Pulmonary artery endothelial cell (primary cell): ENCODE measurements at places on chromosomes 4 and X.
A peak's percentile ranks its signal among the peaks of the same experiment; 100 is the strongest.

DNA sequence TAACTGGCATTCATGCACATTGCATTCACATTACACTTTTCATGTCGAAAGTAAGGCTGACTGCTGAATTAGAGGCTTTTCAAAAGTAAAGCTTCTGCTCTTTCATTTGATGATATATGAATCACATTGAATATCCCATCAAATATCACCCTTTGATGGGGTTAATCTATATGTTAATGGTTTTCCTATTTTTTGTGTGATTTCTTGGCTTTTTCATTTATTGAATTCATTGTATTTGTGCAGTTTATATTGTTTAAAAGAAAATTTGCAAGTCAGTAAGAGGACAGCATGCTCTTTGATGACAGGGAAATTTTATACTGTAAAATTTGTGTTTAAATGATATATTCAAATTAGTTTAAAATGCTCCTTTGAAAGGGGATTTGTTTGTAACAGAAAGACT, 344.1 kb downstream of the PCDH10 start:
- DNase-seq: no peak

DNA sequence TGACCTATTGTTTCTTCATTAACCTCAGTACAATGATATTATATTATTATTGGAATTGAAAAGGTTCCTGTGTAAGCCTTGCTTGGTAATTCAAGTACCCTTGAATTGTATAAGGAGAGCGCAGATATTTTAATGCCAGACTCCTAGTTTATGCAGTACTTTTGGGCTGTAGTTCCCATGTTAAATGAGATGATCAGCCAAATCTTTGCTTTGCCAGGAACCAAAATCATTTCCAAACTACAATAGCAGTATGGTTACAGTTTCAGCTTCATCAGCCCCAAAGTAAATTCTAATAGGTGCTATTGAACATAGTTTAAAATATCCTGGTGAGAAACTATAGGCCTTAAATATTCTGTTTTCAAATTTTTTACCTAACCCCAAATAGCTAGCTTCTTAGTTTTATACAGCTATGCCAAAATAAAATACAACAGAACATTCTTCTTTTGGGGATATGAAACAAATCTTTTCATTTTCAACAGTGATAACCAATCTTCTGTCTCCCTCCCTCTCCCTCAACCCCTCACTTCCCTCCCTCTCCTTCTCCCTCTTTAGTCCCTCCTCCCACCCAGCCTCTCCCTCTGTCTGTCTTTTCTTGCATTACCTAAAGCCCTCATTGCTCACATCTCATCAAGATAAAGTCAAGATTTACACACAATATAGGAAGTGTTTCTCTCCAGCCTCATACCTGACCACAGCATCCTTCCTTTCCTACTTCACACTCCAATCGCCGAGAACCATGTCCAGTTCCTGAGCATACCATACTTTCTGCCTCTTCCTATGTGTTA, 190.1 kb downstream of the SHROOM3 start:
- DNase-seq: no peak

- peak; percentile 2 for DNase-seq
Measured at GRCh38 chr4:177051473-177052060, 258.1 kb upstream of the NEIL3 start.

DNA sequence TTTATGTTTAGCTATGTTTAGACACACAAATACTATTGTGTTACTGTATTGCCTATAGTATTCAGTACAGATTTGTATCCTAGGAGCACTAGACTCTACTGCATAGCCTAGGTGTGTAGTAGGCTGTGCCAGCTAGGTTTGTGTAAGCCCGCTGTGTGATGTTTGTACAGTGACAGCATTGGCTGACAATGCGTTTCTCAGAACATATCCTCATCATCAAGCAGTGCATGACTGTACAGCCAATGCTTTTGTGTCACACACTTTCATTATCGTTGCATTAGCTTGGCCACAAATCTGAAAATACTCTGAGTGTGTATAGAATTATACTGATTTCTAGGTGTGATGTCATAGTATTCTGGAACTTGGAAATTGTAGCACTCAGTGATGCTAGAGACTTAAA, 63.4 kb downstream of the CLDN34 start:
- no peak for DNase-seq

DNA sequence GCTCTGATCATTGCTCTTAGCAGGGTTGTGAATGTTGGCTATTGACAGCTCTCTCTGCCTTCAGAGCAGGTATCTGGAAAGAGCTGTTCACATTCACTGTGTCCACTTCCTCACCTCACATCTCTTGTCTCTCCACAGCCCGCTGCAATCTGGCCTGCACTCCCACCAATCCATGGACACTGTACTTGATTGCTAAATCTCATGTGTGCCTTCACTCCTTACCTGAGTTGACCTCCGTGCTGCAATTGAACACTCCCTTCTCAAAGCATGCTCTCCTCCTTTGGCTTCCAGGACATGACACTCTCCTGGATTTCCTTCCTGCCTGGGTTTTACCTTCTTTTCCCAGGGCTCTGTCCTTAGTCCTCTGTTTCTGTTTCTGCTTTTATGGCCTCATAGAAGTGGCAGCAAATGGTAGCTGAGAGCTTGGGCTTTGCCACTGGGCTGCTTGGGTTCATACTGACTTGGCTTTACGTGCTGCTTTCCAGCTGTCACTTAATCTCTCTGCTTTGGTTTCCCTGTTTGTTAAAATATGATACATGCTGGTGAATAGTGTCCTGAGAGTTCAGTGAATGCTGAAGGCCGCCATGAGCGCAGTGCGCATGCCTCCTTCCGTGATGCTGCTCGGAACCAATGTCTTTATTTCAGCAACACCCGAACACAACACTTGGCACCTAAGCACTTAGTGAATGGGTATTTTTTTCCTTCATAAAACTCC, 29.5 kb downstream of the DCUN1D4 start:
- DNase-seq: no peak

DNA sequence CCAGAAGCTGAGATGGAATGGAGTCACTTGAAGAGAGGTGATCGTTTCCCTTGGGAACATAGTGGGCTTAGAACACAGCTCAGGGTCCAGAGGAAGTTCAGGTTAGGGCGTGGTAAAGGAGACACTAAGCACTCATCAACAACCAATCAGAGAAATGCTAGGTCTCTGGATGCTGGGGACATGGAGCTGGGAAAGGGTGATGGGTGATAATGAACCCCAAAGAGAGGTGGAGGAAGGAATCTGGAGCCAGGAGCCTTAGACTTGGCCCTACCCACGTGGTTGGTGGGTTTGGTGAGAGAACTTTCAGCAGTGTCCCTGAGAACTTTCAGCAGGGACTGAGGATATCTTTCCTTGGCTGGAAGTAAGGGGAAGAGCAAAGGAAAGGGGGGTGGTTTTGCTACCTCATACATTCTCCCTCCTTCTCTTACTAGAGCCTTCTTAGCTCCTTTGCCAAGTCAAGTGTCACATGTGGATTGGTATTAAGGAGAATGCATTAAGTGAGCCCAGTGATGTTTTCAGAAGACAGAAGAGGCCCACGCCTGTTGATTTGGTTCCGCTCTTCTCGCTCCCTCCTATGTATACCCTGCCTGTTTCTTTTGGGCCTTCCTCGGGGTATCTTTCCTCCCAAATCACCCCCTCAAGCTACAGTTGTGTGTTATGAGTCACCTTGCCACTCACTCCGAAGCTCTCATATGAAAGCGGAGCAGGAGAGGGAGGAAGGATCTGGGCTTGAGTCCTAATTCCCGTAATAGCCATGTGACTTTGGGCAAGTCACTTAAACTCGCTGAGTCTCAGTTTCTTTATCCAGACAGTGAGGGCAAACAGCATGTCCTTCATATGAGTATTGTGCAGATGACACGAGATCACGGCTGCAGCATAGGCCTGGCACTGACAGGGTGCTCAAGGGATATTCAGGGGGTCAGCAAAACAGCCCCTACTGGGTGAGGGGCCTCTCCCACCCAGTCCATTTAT, 63.1 kb downstream of the TSC22D3 start:
- no peak for DNase-seq

DNA sequence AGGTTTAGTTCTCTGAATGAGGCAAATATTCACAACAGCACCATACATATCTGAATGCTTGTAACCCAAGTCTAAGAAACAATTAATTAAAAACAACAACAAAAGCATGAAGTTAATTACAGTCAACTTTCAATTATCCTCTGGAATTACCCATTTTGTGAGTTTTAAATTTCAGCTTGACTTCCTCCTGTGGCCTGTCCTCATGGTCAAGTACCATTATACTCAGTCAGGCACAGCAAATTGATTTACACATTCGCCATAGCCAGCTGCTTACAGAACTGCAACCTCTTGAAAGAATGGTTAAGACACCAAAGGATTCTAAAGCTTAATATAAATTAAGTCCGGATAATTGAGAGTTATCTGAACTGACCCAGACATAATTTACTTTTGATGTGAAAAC, 306.5 kb downstream of the CAMK2D start:
- DNase-seq: no peak
